ENCODE measurements at places on chromosomes 2 and 18.
A peak's percentile ranks its signal among the peaks of the same experiment; 100 is the strongest.

GRCh38 chr2:176751314-176752227 lies 461.0 kb upstream of the HNRNPA3 start:
- DNase-seq, result no peak

- peak; percentile 60 for DNase-seq
These were observed 70.2 kb downstream of the HRH4 start for GRCh38 chr18:24530630-24531111.

GRCh38 chr18:47873625-47874024 lies 56.8 kb downstream of the SMAD2 start:
- no peak for DNase-seq

- DNase-seq, result no peak
These were observed 11.2 kb upstream of the SP5 start for GRCh38 chr2:170703776-170704476.

DNA sequence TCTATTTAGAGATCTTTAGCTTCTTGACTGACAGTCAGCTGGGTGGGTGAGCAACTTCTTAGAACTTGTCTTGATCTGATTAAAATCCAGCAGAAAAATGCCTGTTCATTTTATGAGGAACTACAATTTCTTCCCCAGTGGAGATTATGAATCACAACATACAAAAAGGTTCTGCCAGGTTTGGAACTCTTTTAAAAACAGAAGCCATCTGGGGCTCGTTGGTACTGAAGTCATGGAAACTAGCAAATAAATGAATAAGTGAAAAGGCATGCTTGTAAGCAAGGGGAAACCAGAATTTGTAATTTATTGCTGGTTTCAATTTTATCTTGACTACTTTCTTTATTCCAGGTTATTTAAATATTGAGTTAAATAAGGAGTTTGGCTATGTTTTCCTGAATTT lies 767.4 kb downstream of the MBD2 start:
- no peak for DNase-seq

DNA sequence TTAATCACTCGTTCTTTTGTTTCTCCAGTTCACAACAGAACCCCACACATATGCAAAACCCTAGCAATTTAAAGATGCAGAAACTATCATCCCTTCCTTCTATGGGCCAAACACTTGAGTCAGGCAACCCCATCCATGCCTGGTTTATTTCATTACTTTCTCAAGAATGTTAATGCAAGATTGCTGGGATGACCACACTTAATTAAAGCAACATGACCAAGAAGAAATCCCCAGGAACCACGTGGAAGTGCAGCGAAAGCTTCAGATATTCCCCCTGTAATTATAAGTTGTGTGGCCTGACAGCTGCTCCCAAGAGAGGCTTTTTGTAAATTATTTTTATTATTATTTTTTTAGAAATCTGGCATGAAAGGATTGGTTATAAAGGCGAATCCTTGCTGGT lies 246.2 kb upstream of the ID2 start:
- no peak for DNase-seq

All from EL (cell line).